ENCODE measurements at places on chromosomes 7 and 10. TPM values are rescaled to one million over a fixed set of nuclear protein-coding genes. Genes with fewer than 3 reads are reported as not detected.

MUC12 gene
- 6.8 TPM for total RNA-seq

ETV1 gene
- total RNA-seq: 7.4 TPM

GRCh38 chr7:138926241-138926612 lies 55.0 kb downstream of the KIAA1549 start:
- DNase-seq: no peak

- no peak for DNase-seq
Observed at GRCh38 chr7:25037325-25037724, 57.3 kb upstream of the OSBPL3 start.

GRCh38 chr7:52410032-52410431 lies 625.4 kb upstream of the POM121L12 start:
- DNase-seq: no peak

GRCh38 chr10:20855398-20856038 lies 41.6 kb downstream of the NEBL start:
- DNase-seq: no peak

GRCh38 chr7:135204341-135204749 lies 7.0 kb downstream of the WDR91 start:
- no peak for DNase-seq

DNA sequence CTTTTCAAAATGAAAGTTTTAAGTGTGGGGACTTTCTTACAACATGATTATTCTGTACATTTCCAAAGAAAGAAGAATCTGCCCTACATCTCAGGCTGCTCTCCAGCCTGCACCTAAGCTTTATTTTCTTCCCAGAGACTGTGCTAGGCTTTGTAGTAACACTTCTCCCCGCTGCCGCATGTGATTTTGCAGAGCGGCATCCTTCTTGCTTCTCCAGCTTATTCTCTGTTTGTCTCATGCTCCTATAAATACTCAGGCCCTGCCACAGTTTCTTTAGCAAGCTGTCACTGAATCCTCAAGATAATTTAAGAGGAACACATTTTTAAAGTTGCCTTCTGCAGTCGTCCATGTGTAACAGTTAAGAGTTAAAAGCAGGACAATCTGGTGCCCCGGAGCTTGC lies 53.5 kb downstream of the INSYN2A start:
- DNase-seq: no peak

DNA sequence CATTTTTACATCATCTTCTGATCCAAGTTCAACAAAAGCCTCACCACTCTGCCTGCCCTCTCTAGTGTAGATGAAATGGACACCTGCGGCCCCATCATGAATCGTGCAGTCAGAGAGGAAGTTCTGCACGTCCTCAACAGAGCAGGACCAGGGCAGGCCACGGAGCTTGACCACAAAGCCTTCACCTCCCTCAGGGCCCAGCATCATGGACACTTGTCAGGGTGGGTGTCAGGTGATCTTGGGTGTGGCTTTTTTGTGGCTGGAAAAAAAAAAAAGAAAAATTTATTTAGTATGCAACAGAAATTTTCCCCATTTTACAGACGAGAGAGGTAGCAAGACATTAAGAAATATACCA lies 16.2 kb downstream of the FXYD4 start:
- no peak for DNase-seq
